Astrocyte (in vitro differentiated cells and primary cell): ENCODE measurements at places on chromosomes 16 and 17.

DNA sequence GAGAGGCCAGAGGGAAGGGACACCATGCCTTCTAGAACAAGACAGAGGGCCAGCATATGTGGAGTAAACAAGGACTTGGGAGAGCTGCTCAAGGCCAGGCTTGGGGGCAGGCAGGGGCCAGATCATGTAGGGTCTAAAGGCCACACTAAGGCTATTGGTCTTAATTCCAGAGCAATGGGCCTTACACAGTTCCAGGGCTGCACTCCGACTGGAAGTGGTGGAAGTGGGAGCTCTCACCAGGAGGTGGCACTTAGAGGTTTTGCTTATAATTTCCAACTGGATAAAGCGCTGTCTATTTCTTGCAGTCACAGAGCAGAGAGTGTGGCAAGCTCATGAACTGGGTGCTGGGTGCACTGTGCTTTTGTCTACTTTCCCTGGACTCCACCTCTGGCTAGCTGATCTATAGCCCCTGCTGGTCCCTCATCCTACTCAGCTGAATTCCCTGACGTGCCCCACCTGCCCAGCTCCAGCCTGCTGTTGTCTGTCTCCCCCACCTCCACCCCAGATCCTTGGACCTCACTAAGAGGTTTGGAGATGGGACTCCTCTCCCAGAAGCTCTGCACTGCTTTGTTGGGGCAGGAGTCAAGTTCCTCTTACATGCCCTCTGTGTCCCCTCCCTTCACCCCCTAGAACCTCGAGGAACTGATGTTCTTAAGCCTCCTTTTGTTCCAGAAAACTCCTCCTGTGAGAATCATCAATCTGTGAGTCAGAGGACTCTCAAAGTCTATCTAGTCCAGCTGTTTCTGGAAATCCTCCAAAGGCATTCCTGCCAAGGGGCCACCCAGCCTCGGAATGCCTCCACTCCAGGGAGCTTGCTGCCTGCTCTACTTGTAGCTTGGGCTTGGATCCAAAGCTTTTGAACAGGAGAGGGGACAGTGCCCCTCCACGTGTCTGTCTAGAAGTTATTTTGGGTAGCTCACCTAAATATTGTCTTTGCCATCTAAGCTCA is 48.1 kb upstream of the KSR1 start:
- peak; percentile 41 for DNase-seq

DNA sequence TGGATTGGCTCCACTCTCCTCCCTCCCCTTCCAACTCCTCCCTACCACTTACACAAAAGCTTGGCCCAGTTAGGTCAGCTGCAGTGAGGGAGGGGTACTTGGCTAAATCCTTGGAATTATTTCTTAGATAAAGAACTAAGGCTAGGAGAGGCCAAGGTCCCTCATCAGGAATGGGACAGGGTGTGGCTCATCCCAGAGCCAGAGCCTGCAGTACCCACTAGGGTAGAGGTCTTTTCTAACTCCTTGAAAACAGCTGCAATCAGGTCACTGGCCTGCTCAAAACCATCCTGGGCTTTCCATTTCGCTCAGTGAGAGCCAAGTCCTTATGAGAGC is 1.9 kb upstream of the SLC46A1 start:
- no peak for DNase-seq

- DNase-seq: peak; percentile 39
These were observed 30.6 kb downstream of the TMEM92 start for GRCh38 chr17:50304781-50305404.

GRCh38 chr17:77437017-77437416 is 296.2 kb downstream of the SEC14L1 start:
- DNase-seq: peak; percentile 71

DNA sequence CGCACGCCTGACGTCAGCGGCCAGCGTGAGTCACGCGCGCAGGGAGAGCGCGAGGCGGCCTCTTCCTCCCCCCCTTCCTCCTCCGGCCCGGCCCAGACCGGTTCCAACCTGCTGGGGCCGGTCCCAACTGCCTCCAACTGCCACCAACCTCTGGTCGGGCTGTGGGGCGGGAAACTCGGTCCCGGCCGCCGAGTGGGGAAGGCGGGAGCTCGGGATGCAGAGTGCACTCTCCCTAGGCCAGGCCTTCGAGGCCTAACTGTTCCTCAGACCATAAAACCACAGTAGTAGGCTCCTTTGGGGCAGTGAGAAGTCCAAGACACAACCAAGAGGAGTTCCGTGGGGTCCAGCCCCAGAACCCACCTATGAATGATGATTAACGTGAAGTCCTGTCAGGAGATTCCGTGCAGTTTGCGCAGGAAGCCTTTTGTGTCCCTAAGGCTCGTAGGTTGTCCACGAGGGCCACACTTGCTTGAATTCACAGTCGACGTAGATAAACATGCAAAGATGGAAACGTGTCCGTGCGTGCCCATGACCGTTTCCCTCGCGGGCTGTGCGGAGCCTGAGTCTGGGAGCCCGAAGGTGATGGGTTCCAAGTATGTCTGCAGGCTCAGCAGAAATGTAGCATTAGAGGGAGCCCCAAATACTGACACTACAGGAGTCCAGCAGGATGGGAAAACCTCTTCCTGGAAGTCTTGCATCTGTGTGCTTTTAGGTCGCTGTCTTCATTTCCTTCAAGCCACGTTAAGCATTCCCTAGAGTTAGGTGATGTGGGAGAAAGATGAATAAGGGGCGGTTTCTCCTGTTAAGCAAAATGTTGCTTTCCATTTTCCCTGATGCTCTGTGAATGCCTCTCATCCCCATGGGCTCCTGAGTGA is 647 bp downstream of the UNK start:
- peak; percentile 72 for DNase-seq

- DNase-seq: no peak
These were observed 7.1 kb upstream of the CYTH1 start for GRCh38 chr17:78789149-78789662.

- DNase-seq: no peak
These were observed 304.0 kb downstream of the MAF start for GRCh38 chr16:79296491-79296890.

DNA sequence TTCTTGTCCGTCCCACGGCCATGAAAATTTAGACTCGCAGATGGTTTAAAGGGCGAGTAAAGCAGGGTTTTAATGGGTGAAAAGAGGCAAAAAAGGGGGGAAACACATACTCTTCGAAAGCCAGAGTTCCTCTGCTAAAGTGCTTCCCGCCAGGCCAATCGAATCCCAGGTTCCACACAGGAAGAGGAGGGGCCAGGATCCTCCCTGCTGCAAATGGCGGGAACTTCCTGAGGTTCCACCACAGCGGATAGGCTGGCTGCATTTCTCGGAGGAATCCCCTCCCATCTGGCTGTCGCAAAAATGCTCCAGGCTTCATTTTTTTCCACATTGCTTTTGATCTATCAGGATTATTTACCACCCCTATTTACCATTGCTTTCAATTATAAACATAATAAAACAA is 670.1 kb upstream of the CA10 start:
- DNase-seq: no peak

DNA sequence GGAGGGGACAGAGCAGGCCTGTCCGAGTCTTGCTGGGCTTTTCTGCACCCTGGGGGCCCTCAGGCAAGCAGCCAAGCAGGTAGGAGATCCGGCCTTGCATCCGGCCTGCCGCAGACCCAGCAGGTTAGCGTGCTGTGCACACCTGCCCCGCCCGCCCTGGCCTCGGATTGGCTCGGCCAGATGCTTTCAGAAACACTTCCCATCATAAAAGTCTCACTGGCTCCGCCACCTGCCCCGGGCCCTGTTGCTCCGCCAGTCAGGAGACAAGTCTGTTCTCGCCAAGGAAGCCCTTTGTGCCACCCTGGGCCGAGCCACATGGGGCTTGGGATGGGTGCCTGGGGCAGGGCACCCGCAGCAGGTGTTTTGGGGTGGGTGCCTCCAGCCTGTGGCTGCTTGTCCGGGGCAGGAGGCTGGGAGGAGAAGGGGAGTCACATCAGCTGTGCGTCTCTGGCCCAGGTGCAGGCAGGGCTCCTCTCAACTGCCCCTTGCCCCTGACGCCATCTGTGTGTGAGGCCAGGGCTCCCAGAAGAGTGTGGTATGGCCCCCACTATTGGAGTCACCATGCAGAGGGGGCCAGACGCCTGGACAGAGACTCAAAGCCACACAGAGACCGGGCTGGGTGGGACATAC is 228.2 kb upstream of the GSE1 start:
- no peak for DNase-seq

DNA sequence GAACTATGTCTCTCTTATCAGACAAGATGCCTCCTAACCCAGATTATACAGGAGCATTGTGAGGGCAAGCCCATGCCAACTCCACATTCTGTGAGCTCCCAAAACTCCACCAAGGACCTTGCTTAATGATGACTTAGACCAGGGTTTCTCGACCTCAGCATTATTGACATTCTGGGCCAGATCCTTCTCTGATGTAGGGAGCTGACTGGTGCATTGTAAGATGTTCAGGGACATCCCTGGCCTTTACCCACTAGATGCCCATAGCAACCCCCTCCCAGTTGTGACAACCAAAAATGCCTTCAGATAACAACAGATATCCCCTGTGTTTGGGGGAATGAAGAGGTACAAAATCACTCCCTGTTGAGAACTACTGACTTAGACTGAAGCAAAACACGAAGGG is 43.6 kb downstream of the HOXB1 start:
- no peak for DNase-seq
